IgD-negative memory B cell (primary cell): ENCODE measurements at places on chromosomes 13 and 19. TPM values are rescaled to one million over a fixed set of nuclear protein-coding genes. Genes with fewer than 3 reads are reported as not detected.

ZNF850 gene
- 0.53 TPM for polyA plus RNA-seq

ITPKC gene
- 8.8 TPM for polyA plus RNA-seq

PRODH2 gene
- polyA plus RNA-seq: not detected

CEACAM3 gene
- polyA plus RNA-seq: not detected

BORA gene
- 9.8 TPM for polyA plus RNA-seq

PSG4 gene
- polyA plus RNA-seq: not detected

C19orf67 gene
- polyA plus RNA-seq: not detected

NALCN gene
- polyA plus RNA-seq: not detected

KLF1 gene
- not detected for polyA plus RNA-seq

PRR22 gene
- not detected for polyA plus RNA-seq

SYMPK gene
- 26.8 TPM for polyA plus RNA-seq

TTC9B gene
- polyA plus RNA-seq: not detected

ZNF723 gene
- not detected for polyA plus RNA-seq

ZNF99 gene
- polyA plus RNA-seq: not detected

BRME1 gene
- not detected for polyA plus RNA-seq

GRK1 gene
- polyA plus RNA-seq: not detected

MYPOP gene
- 0.70 TPM for polyA plus RNA-seq

UGGT2 gene
- polyA plus RNA-seq: 0.70 TPM

LRRC63 gene
- not detected for polyA plus RNA-seq

QPCTL gene
- 2.7 TPM for polyA plus RNA-seq

KLK12 gene
- not detected for polyA plus RNA-seq

PLPPR3 gene
- not detected for polyA plus RNA-seq

TMEM221 gene
- polyA plus RNA-seq: not detected

TMPRSS9 gene
- not detected for polyA plus RNA-seq

ONECUT3 gene
- polyA plus RNA-seq: not detected

PLVAP gene
- not detected for polyA plus RNA-seq

ZNF546 gene
- 3.6 TPM for polyA plus RNA-seq

SLC7A10 gene
- not detected for polyA plus RNA-seq

PSG1 gene
- not detected for polyA plus RNA-seq

NXNL1 gene
- polyA plus RNA-seq: not detected

HCN2 gene
- polyA plus RNA-seq: not detected

SBK3 gene
- not detected for polyA plus RNA-seq

DNAJC15 gene
- polyA plus RNA-seq: 36.7 TPM

CYP2A6 gene
- polyA plus RNA-seq: not detected

ZNF416 gene
- 5.5 TPM for polyA plus RNA-seq

CYP2F1 gene
- not detected for polyA plus RNA-seq

PLPPR2 gene
- polyA plus RNA-seq: 1.9 TPM

ZNF541 gene
- not detected for polyA plus RNA-seq

DLL3 gene
- polyA plus RNA-seq: 1.5 TPM
